ENCODE measurements at places on chromosomes 1 and 21.

- no peak for DNase-seq
Observed at GRCh38 chr1:151242442-151242841, 12.1 kb upstream of the PSMD4 start.

- no peak for DNase-seq
Observed at GRCh38 chr1:153733970-153734369, 6.1 kb downstream of the INTS3 start.

DNA sequence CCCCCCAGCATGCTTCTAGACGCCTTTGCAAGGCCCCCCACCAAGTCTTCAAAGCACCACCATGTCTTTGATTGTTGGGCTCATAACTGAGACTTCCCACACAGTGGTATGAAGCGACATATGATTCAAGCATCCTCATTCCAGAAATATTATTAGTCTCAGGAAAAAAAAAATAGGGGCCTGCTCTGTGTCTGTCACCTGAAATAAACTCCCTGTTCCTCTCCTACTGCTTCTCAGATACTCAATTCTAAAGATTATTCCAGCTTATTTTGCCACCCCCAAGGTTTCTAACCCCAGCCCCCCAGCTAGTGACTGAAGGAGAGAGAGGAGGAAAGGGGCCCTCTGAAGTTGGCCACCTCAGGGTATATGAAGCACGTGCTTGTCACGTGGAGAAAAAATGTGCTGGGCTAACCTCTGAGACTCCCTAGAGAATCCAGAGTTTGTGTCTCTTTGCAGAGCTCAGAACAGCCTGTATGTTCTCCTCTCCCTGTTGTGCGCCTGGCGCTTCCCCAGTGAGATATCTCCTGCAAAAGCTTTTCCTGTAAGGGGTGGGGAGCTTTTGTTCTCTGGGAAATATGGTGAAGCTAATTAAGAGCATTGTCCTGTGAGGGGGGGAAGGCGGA, 35.9 kb upstream of the RASAL2 start:
- DNase-seq, result no peak

GRCh38 chr1:6795203-6795602, 9.9 kb downstream of the CAMTA1 start:
- no peak for DNase-seq

DNA sequence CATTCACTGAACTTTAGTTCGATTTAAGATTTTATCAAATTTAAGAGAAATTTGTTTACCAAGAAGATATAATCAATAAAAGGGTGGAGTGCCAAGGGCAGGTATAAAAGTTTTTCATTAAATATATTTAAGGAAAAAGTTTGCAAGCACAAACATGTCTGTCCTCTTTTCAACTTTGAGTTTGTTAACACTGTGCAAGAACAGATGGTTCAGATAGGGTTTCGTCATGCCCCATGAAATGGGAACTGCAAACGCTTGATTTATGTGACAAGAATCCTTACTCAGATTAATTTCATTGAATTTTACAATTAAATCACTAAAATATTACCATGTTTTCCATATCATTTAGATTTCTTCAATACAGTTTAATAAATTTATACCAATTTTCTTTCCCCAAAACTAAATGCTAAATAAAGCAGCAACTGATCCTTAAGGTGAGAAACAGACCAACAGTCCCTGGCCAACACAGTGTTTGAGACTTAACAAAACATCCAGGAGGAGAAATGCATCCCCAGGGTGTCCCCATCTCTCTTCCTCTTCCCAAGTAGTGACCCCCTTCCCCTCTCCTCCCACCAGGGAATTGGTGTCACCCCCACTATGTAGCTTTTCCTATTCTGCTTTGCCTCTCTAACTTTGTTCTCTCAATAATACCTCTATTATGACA, 292.9 kb downstream of the LTN1 start:
- DNase-seq, result no peak

DNA sequence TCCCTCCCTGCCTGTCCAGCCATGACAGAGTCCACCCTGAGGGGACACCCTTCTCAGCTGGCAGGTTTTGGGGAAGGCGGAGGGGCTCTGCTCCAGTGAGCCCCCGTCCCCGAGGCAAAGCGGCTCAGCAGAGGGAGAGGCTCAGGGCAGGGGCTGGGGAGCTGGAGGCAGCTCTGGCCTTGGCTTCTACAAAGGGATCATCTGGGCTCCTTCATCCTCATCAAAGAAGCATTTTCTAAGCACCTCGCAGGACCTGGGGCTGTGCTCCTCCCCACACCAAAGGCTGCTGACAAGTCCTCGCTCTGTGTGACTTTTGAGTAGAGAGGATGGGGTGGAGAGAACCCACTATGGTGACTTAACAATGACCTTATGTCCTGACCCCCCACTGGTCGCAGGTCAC, 21.0 kb upstream of the CLSTN1 start:
- no peak for DNase-seq

DNA sequence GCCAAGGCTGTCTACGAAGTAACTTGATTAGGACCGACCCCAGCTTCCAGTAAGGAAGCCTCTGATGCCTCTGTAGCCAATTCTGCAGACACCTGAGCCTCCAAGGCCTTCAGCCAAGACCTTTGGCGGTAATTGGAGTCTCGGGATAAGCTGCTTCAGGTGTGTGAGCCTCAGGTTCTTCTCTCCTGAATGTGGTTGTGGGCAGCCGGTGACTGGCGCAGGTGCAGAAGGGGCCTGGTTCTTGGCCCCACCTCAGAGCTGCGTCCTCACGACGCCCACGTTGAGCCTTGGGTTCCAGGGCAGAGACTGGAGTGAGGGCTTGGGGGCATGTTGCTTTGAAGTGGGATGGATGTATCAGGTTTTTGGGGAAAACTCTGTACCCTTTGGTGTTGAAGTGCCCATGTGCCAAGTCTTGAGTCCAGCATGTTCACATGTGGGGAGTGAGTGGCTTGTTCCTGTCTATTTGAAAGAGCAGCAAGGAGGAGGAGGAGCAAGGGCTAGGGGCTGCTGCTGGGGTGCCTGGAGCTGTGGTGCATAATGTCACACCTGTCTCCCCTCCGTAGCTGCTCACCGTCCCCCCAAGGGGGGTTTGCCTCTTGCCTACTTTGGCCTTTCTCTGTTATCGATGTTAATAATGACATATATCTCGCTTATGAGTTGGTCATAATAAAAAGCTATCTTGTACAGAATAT, 1.4 kb downstream of the PSEN2 start:
- DNase-seq, result no peak

DNA sequence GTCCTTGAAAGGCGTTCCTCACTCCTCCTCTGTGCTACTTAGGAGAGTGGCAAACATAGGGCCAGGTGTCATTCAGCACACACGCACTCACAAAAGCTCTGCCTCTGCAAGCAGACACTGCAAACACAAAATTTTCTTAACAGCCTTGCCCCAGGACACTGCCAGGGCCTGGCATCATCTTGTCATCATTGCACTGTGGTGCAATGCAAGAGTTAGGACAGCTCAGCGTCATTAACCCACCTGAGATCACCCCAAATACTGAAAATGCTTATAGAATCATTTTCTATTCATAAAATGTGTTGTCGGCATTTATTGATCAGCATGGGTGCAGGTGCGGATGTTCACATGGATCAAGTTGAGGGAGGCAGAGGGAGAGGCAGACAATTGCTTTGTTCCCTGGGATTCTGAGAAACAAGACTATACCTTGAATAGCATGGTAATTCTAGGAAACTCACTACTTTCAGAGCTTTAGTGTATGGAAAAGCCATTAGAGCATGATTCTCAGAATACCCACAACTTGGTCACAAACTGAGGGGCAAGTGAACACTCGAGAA, 3.0 kb downstream of the ADAM30 start:
- no peak for DNase-seq

- no peak for DNase-seq
Observed at GRCh38 chr21:42263591-42264131, 44.7 kb downstream of the ABCG1 start.

- DNase-seq, result no peak
Observed at GRCh38 chr1:171807556-171807955, 26.1 kb downstream of the METTL13 start.

- no peak for DNase-seq
Observed at GRCh38 chr1:186717286-186717685, 37.1 kb upstream of the PTGS2 start.

GRCh38 chr1:8359617-8360481, 41.9 kb downstream of the SLC45A1 start:
- DNase-seq, result no peak

GRCh38 chr1:19078536-19078935, 122.1 kb upstream of the IFFO2 start:
- no peak for DNase-seq

- DNase-seq, result no peak
Observed at GRCh38 chr1:24751833-24752232, 6.6 kb downstream of the CLIC4 start.

DNA sequence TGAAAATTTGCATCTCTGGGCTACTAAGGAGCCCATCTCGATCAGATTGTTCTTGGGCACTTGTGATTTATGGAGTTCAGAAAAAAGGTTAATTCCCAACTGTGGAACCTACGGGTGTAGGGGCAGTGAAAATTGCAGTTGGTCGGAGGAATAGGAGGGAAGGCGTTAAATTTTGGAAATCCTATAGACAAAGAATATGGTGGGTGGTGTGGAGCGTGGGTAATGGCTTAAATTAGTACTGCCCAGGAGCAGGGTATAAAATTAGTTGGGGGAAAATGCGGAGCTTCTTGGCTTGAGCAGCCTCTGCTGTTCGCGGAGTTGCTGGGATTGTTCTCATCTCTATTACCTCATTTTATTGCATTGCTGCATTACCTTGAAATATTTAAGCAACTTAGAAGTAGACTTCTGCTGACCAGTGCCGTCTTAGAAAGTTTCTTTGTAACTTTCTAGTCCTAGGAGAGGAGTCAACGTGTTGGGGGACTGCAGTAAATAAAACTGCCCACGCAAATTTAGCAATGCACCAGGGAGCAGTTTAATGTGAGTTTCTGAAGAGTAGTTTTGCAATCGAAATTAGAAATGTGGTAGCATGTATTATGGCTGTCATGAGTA, 514 bp downstream of the S1PR1 start:
- DNase-seq, result no peak

DNA sequence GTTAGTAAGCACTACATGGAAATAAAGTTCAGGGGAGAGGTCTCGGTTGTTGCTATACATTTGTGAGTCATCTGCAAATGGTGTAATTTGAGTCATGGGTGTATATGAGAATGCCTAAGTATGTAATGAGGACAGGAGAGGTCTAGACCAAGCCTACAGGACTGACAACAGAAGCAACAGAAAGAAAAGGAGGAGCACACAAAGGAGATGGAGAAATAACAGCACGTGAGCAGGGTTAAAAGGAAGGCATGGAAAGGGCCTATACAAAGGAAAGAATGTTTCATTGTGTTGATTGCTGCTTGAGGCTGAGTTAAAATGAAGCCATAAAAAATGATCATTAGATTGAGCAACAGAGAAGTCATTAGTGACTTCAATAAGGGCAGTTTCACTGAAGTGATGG, 28.0 kb upstream of the PRKAA2 start:
- no peak for DNase-seq

GRCh38 chr21:42047821-42048613, 23.1 kb upstream of the UMODL1 start:
- no peak for DNase-seq

GRCh38 chr1:114250683-114251572, 97.3 kb upstream of the SYT6 start:
- no peak for DNase-seq

DNA sequence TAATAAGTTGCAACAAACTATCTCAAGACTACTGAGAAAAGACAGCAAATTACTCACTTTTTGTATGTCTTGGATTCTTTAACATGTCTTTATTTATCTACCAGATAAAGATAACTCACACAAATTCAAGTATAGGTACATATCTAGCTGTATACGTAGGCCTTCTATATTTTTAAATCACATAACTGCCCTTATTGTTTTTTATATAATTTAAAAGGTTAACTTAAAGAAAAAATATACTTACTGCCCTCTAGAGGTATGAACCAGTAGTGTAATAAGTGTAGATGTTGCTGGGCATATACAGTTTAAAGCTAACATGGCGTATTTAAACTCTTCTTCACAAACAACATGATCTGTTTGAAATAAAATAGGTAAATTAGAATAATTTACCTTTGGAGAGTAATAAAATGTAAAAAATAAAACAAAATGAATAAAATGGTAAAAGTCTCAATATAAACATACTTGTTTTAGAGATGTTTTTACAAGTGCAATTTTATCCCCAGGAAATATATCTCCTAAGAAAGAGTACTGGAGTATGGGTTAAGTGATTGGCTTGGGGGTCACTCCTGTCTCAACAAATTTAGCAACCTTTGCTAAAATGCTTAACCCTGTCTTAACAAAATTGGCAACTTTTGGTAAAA, 235.2 kb downstream of the KCNT2 start:
- no peak for DNase-seq

DNA sequence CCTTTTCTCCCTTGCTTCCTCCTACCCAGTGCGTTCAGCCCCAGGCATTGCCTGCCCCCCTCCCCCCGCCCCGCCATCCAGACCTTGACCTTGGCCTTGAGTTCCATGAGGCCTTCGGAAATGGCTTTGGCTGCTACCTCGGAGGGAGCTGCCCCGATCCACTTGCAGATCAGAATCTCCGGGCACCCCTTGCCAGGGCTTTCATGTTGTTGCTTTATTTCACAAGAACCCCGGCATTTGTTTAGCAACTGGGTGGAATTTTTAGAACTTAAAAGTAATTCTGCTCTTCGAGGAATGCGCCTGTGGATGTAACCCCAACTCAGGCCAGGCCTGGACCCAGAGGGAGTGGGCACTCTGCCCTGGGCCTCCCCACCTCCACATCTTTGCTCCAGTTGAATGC, 154.1 kb upstream of the TMEM51 start:
- DNase-seq, result no peak

DNA sequence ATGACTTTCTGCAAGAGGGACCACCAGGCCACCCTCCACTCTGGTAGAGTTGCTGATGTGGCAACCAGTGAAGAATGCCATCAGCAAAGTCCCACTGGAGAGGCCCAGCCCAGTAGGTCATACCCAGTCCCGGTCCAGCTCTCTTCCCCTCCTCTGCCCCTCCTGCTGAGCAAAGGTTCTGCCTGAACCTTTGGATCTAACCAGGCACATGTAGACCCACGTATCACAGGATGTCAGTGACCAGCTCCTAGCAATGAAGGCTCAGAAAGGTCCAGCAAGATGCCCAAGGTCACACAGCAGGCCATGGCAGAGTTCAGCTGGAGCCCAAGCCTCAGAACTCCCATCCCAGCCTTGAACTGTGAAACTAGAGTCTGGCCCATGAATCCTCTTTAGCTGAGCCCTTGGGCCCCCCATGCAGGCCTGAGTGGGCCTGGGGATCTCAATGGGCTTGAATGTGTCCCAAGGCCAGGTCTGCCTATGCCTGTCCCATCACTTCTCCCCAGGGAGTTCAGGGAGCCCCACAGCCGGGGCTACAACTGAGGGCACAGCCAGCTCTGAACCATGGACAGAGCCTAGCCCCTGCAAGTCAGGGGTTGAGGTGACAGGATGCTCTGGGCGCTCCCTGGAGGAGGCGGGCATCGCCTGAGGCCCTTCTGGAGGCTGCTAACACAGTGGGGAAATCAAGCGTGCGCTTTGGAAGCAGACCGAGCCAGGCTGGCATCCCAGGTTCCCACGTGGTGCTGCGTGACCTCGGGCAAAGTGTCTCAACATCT, 21.4 kb upstream of the PADI1 start:
- DNase-seq, result no peak

- DNase-seq, result no peak
Observed at GRCh38 chr1:116764466-116764898, 10.3 kb downstream of the CD2 start.
